ENCODE measurements at places on chromosomes 5 and 9.

DNA sequence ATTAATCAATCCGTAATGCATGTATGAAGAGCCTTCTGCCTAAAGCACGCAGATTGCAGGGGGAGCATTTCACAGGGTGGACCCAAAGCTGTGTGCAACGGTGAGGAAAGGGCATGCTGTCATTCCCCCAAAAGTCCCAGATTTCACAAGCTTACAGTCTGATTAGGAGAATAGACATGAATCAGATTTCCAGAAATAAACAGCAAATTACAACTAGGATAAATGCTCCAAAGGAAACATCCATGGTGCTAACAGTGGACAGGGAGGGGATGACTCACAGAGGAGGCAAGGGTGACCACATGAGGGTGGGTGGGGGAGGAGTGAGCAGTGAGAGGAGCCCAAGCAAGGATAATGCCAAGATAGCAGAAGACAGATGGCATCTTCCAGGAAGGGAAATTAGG is 258.4 kb upstream of the TAS2R1 start:
- H3K4me1 ChIP-seq, result no peaks in the 10 kb centered on the region
- H3K36me3 ChIP-seq, result no peaks in the 10 kb centered on the region
- no peak overlapping the region for H3K27ac ChIP-seq
- DNase-seq, result no peak
- no peak overlapping the region for H3K4me3 ChIP-seq
- H3K27me3 ChIP-seq, result peaks cover 7% of the 10 kb centered on the region

- H3K36me3 ChIP-seq, result no peaks in the 10 kb centered on the region
- no peak for DNase-seq
- H3K27ac ChIP-seq, result no peak overlapping the region
- H3K4me3 ChIP-seq, result no peak overlapping the region
- no peaks in the 10 kb centered on the region for H3K4me1 ChIP-seq
- peaks cover 4% of the 10 kb centered on the region for H3K27me3 ChIP-seq
Measured at GRCh38 chr5:143986516-143987212, 174.7 kb downstream of the HMHB1 start.

- no peak for DNase-seq
- no peak overlapping the region for H3K4me3 ChIP-seq
- no peaks in the 10 kb centered on the region for H3K27me3 ChIP-seq
- H3K4me1 ChIP-seq, result no peaks in the 10 kb centered on the region
- H3K36me3 ChIP-seq, result no peaks in the 10 kb centered on the region
- no peak overlapping the region for H3K27ac ChIP-seq
Measured at GRCh38 chr5:53834500-53834899, 274.1 kb downstream of the NDUFS4 start.

GRCh38 chr9:26112724-26113123 is 434.5 kb upstream of the TUSC1 start:
- no peaks in the 10 kb centered on the region for H3K4me1 ChIP-seq
- DNase-seq, result no peak
- no peaks in the 10 kb centered on the region for H3K27me3 ChIP-seq
- no peak overlapping the region for H3K4me3 ChIP-seq
- no peak overlapping the region for H3K27ac ChIP-seq
- no peaks in the 10 kb centered on the region for H3K36me3 ChIP-seq

DNA sequence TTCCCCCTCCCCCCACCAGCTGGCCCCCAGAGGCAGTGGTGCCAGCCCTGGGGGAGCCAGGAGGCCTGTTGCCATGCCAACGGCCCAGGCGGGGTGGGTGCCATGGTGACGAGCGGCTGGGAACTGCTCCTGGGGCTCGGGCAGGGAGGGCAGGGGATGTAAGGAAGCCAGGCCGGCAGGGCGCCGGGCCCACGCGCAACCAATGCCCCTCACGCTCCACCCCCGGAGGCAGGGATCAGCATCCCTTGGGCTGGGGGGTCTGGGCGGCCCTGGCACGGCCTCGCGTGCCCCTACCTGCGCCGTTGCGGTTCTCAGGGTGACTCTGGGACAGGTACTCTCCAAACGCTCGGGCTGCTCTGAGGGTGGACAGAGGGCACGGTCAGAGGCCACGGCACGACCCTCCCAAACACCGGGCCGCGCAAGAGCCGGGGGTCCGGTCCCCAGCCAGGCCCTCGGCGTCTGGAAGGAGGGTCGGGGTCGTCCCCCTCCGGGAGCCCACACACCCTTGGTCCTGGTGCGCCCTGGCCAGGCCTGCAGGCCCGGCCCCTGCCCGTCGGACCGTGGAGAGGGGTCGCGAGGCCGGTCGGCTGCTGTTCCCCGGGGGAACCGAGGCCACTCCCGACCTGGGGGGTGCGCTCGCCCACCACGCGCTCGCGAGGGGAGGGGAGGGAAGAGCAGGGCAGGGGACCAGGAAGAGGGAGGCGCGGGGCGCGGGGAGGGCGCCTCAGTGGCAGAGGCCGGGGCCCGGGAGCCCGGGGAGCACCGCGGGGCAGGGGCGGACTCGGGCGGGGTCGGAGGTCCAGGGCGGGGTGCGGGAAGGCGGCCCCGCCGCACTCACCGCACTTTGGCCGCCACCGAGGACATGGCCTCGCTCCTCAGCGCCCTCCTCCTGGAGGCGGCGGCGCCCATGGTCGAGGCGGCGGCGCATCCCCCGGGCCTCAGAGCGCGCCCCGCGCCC is 661 bp downstream of the NSMF start:
- H3K36me3 ChIP-seq, result peaks cover 6% of the 10 kb centered on the region
- DNase-seq, result no peak
- peaks cover 7% of the 10 kb centered on the region for H3K27me3 ChIP-seq
- H3K4me1 ChIP-seq, result peaks cover 2% of the 10 kb centered on the region

DNA sequence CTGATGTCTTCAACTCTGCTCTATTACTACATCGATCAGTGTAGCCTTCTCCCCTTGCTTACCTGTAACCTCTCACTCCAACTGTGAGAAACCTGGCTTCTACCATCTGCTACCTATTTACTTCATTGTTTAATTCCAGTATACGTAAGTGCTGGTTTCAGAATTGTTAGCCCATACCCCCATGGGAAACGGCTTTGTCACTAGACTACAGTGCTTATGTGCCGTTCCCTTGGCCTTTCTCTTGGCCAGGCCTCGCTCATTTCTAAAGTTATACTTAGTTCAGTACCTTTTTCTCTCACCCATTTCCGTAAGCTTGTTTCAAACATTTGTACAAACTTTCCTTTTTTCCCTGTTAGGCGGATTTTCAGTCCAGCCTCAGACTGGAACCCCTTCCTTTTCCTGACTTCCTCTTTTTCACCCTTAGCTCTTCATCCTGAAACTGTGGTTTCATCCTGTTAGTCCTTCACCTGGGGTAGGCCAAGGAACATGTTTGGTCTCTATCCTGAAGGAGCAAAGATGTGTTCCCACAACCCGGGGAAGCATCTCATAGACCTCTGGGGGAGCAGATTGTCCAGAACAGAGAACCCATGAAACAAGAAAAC is 21.7 kb downstream of the ALG2 start:
- H3K27me3 ChIP-seq, result no peaks in the 10 kb centered on the region
- H3K27ac ChIP-seq, result no peak overlapping the region
- DNase-seq, result no peak

DNA sequence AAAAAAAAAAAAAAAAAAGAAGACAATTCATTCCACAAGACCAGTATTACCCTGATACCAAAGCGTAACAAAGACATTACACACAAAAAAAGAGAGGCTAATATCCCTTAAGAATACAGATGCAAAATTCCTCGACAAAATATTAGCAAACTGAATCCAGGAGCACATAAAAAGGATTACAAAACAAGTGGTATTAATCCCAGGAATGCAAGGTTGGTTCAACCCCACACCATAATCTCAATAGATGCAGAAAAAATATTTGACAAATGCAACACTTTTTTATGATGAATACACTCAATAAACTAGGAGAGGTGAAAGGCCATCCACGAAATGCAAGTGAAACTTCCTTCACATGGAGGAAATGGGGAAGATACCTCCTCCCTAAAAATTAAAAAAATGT is 80.1 kb upstream of the TLR4 start:
- no peak overlapping the region for H3K27ac ChIP-seq
- no peak for DNase-seq
- no peaks in the 10 kb centered on the region for H3K4me1 ChIP-seq
- H3K36me3 ChIP-seq, result no peaks in the 10 kb centered on the region
- no peak overlapping the region for H3K4me3 ChIP-seq

Data from progenitor cell of endocrine pancreas (in vitro differentiated cells).